ENCODE measurements at places on chromosomes 4 and X.

GRCh38 chr4:149605601-149606378, 209.9 kb downstream of the IQCM start:
- peak; percentile 9 for DNase-seq

DNA sequence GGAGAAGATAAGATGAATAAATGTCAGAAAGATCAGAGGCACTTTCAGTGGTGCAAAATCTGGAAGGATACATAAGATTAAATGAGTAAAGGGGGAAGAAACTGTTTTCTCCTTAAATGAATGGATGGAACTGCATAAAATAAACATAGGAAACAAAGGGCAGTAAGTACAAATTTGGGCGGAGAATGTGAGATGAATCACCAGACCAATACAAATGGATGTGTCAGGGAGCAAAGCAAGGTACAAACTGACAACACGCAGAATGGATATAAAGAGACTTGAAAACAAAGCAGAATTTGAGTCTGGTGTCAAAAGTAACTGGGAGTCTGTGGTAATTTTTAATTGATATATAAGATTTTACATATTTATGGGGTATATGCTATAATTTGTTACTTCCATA, 175.3 kb upstream of the PCDH18 start:
- DNase-seq: peak; percentile 61

DNA sequence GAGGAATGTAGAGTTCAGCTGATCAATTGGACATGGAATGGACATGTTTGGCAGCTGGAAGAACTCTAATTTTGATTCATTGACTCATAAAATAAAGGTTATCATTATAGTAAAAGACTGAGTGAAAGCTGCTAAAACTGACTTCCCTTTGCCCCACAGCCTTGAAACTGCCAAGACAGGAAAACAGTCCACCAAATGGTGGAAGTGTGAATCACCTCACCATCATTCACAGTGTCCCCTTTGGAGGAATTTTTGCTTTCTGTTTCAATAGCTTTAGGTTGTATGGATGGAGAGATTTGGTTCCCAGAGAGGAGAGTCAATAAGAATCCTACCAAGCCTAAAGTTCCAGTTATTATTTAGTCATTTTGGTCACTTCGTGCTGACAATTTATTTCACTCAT, 20.8 kb upstream of the FREM3 start:
- no peak for DNase-seq

- peak; percentile 22 for DNase-seq
Observed at GRCh38 chr4:15912961-15913630, 25.4 kb downstream of the FGFBP1 start.

DNA sequence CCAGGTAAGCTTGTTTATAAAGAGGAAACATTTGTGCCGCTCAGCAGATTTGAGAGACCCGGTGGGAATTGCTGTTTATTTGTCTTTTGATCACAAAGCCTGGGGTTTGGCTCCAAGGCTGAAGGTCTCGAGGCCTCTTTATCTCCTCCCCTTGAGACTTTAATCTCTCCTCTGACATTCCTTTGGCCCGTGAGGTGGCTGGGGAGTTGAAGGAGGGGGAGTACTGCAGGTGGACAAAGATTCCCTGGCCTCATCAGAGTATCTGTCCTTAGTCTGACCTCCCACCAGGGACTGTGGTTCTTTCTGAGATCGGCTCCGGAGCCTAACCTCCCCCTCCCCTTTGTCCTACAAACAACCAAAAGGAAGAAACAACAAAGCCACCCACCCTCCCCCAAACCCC, 216.5 kb downstream of the MID1IP1 start:
- no peak for DNase-seq

DNA sequence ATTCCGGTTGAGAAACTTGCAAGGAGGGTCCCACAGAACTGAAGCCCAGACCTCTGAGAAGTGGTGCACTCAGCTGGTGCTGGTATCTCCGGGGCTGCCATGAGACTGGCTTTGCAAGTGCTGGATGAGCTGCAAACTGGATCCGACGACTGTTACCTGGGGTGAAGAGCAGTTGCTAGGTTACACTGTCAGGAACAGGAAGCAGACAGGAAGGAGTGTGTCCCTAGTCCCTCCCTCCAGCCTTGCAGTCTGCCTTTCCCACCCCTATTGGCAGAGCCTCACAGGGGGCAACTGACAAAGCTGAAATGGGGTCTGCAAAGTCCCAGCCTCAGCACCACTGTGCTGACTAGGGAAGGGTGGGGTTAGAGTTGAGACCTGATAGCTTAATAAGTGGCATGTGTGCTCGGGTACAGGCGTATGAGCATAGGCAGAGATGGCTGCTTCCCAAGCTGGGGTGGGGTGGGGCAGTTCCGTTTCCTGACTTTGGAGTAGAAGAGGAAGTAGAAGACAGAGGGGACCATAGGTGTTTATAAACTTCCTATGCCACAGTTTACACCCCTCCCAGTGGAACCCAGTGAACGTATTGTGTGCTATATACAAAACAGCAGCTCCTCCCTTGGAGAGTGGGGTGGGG, 18.0 kb downstream of the PPEF1 start:
- no peak for DNase-seq

DNA sequence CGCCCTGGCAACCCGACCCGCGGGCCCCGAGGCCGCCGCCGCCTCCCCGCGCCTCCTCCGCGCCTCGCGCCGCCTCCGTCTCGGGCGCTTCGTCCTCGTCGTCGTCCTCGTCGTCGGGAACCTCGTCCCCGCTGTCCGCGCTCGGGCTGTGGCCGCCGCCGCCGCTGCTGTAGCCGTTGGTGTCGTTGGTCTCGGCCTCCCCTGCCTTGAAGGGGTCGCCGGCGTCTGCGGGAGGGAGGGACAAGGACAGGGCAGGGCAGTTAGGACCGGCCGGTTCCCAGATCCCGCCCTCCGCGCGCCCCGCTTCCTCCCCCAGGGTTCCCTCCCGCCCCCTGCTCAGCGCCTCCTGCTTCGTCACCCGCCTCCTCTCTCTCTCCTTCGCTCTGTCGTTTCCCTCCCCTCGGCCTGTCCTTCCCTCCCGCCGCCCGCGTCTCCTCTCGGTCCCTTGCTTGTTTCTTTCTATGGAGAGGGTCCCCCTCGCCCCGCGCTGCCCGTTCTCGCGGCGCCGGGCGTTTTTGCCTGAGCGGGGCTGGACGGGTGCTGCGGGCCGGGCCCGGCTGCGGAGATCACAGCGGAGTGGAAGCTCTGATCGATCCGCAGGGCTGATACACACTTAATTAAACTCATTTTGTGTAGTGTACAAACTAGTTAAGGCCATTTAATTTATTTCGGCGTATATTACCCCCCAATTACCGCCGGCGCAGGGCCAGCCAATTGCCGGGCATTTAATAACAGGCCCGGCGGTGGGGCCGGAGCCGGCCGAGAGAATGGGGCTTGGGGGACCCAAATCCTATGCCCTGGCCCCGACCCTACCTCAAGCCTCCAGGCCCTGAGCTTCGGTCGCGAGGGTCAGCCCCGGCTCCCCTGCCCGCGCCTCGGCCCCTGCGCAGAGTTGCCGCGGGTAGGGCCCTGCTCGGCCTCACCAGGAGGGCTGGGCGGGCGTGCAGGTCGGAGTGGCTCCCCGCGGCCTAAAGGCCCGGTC, 2.4 kb downstream of the NKX1-1 start:
- DNase-seq: no peak

DNA sequence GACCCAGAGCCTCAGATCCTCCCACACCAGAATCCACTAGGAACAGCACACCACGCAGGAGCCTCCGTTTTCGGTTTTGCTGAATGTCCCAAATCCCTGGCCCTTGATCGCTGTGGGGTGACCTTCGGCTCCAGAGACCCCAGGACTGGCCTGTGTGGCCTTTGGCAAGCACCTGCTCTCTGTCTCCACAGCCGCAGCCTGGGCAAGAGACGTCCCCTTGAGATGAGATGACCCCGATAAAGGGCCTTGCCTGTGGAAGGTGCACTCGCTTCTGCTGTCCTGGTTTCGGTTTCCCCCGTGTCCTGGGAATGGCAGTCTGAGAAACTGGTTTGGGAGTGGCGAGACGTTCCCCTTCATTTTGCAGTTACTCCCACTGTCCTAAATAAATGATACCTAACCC, 9.6 kb downstream of the PSAPL1 start:
- no peak for DNase-seq

GRCh38 chrX:54494166-54494988, 1.7 kb downstream of the FGD1 start:
- DNase-seq: no peak

- no peak for DNase-seq
Observed at GRCh38 chr4:8152865-8153257, 5.8 kb downstream of the ABLIM2 start.

- peak; percentile 59 for DNase-seq
Observed at GRCh38 chr4:123232439-123232838, 164.2 kb upstream of the SPRY1 start.

GRCh38 chr4:33709247-33709646, 2535.1 kb downstream of the ARAP2 start:
- DNase-seq: peak; percentile 29

GRCh38 chr4:79650794-79651431, 242.9 kb upstream of the GK2 start:
- peak; percentile 76 for DNase-seq

- DNase-seq: peak; percentile 16
Observed at GRCh38 chr4:184382189-184382846, 92.0 kb downstream of the IRF2 start.

- peak; percentile 92 for DNase-seq
Observed at GRCh38 chr4:53786632-53787031, 195.3 kb upstream of the LNX1 start.

- DNase-seq: no peak
Observed at GRCh38 chr4:176054942-176055341, 10.7 kb upstream of the WDR17 start.

- peak; percentile 23 for DNase-seq
Observed at GRCh38 chr4:144611850-144612249, 34.1 kb upstream of the HHIP start.

GRCh38 chr4:4880492-4880891, 21.0 kb downstream of the MSX1 start:
- DNase-seq: peak; percentile 18

GRCh38 chr4:8846826-8847225, 24.8 kb downstream of the HMX1 start:
- DNase-seq: no peak

DNA sequence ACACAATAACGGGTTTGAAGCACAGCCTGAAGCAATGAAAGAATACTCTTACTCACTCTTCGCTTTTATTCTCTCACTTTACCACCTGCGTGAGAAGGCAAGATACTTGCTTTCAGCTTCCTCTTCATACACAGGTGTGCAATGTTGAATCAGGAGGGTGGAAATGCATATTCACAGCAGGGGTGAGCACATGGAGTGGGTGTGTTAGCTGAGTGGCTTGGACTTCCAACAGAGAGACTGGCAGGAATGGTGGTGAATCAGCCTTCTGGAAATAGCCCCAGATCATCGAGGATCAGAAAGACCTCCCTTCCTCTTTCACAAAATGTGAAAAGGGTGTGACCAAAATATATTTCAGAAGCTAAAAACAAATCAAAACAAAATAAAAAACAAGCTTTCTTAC, 521.2 kb downstream of the STIM2 start:
- no peak for DNase-seq

DNA sequence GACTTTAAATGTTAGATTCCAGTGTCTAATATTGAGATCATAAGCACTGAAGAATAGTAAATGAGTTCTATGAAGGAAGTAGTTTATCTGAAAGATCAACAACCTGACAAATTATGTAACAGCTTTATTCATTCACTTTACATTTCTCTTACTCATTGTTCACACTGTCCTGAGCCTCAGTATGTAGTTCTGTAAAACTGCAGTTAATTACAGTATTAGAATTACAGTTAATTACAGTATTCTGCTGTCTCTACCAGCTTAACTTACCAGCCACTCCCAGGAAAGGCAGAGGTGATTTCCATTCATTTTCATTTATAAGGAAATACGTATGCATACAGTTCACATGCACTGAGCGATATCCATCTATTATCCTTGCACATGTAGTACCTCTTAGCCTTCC, 32.7 kb downstream of the NFKB1 start:
- DNase-seq: no peak

- peak; percentile 76 for DNase-seq
Observed at GRCh38 chrX:103918050-103918449, 44.4 kb upstream of the TMSB15B start.

GRCh38 chr4:53638919-53639318, 47.6 kb upstream of the LNX1 start:
- no peak for DNase-seq

DNA sequence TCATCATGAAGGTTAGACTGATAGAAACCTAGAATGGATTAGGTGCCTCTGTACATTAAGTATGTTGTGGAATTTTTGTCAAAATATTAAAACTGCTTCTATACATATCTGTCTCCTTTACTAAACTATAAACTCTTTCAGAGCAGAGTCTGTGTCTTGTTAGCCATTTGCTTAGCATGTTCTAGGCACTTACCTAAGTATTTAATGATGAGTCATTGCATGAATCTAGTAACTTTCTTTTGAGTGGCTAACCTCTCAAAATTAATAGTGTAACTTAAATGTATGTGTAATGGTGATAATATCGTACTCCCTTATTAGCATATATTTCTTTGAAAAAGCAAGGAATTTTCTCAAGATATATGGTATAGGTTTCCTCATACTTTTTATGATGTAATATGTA, 57.8 kb downstream of the RAP1GDS1 start:
- DNase-seq: no peak

DNA sequence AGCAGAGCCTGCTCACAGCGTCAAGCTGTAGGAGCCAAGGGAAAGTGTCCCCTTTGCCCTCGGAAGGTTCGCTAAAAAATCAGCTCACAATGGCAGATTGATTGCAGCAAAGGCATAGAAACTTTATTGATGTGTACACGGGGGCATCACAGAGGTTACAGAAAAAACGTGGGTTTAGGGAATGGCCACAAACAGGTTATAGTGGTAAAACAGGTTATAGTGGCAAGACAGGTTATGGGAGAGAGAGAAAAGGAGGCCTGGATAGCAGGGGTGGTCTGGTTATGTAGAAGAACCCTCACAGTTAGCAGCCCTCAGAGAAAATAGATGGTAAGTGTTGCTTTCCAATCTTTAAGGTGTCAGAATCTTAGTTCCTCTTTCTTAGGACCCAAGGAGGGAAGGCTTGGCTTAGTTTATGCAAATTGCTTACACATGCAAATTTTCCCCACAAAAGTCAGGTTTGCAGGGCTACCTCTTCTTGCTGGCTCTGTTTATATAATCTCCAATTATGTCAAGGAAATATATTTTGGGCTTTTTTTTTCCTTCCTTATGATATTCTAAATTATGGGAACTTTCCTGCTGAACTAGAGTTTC, 113.7 kb downstream of the BMP15 start:
- no peak for DNase-seq

GRCh38 chr4:81635739-81636138, 164.0 kb upstream of the RASGEF1B start:
- DNase-seq: no peak

Data from mesenchymal stem cell (in vitro differentiated cells and primary cell).